ENCODE measurements at places on chromosomes 12 and 14.
A peak's percentile ranks its signal among the peaks of the same experiment; 100 is the strongest.

- no peak for DNase-seq
These were observed 15.6 kb downstream of the CNOT2 start for GRCh38 chr12:70258605-70259403.

- DNase-seq = peak; percentile 23
These were observed 1.3 kb downstream of the SBNO1 start for GRCh38 chr12:123363390-123363739.

- no peak for DNase-seq
These were observed 157.9 kb downstream of the PELI2 start for GRCh38 chr14:56276108-56276507.

DNA sequence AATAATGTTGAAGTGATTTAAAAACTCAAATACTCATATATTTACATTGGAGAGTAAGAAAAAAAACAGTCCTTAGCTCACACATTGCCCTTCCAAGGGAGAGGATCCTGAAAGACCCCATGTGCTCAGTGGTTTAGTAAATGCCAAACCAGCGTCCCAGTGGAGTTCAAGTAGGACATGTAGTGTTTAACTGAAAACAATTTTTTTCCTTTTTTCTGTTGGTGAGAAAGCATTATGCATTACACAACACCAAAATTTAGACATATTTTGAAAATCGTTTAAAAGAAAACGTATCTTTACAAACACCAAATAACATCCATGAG, 33.6 kb downstream of the UBR7 start:
- DNase-seq = no peak

GRCh38 chr12:25719505-25719904, 166.4 kb upstream of the LMNTD1 start:
- no peak for DNase-seq

DNA sequence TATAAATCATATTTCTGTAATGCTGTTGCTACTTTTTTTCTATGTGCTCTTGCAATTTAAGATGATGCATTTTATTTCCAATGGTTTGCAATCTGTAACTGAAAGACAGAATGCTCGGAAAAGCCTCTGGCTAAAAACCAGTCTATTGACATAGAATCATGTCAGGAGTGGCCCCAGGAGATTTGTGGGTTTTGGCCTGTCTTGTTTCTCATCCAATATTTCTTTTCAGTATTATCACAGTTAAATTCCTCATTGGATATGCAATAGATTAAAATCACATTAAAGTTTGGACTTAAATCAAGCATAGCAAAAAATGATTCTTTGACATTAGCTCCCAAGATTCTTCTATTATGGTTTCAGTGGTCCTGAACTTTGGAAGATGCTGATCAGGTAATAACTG, 19.1 kb upstream of the SLC38A2 start:
- no peak for DNase-seq

DNA sequence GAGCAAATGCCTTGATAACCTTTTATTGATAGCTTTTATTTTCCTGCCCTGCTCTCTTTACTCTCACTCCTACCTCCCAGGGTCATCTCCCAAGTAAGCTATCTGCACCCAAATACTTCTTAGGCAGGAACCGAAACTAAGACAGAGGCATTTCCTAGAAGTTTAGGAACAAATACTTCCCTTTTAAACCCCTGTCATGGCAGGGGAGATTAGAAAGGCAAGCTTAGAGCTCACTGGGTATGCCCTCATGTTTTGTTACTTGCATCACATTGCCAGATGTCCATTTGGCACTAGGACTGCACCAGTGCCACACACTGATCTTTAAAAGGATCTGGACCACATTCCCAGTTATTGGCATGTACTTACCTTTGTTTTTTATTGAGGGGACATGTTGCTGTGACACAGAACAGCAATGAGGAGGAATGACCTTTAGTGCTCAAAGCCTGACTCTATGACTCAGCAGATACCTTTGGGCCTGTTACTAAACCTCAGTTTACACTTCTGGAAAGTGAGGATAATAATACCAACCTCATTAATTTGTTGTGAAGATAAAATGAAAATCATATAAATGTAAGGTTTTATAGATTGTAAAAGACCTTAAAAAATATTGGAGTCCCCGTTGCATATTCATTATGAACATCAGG, 40.9 kb upstream of the MBIP start:
- no peak for DNase-seq

- no peak for DNase-seq
These were observed 2.2 kb downstream of the CDK2AP1 start for GRCh38 chr12:123269395-123269892.

DNA sequence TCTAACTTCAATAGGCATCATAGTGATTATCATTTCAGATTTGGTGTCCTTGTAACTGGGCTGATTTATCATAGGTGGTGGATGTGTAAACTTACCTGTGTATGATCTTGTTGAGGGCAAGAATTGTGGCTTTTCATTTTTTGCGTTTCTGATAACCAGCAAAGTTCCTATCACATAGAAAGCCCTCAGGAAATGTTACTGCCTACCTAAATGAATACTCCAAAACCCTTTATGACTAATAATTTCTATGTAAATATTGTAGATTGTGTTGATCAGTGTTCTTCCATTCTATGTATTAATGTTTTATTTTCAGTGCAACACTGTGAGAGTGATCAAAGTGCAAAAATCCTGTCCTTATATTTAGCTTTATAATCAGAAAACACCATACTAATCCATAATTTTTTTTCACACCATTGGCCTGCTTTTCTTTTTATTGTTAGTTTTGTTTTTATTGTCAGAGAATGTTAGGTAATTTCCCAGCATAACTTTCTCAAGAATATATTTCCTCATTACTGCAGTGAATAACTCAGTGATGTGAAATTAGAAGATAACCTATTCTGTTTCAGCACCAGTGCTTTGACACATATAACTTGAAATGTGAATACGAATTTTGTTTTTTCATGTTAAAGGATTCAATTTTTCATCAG, 94.1 kb downstream of the GPHN start:
- DNase-seq = no peak

- no peak for DNase-seq
These were observed 15.6 kb downstream of the SPRING1 start for GRCh38 chr12:116722245-116722644.

GRCh38 chr12:94592080-94592479, 58.3 kb downstream of the TMCC3 start:
- DNase-seq = no peak

DNA sequence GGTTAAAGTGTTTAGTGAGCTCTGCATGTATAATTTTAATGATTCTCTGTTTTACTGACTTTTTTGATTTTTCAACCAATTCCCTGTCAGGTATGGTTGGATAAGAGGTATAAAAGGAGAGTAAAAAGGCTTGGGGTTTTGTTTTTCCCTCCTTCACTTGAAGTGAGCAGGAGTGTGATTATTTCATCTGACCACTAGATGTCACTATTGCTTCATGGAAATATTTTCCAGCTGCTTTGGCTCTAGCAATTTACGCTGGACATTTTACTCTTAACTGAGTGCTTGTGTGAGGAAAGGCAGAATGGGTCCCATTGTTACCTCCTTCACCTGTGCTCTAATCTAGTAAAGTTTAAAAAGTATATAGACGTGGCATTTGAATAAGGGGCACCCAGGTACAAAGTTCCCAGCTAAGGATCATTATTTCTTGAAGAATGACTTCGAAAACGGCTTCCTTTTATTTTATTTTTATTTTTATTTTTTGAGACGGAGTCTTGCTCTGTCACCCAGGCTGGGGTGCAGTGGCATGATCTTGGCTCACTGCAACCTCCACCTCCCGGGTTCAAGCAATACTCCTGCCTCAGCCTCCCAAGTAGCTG, 66.5 kb downstream of the TBC1D30 start:
- DNase-seq = peak; percentile 59

GRCh38 chr12:53252349-53252916, 15.7 kb upstream of the ESPL1 start:
- no peak for DNase-seq

- no peak for DNase-seq
These were observed 137.4 kb downstream of the CALM1 start for GRCh38 chr14:90534091-90534837.

- no peak for DNase-seq
These were observed 102.1 kb upstream of the PMCH start for GRCh38 chr12:102299731-102300130.

DNA sequence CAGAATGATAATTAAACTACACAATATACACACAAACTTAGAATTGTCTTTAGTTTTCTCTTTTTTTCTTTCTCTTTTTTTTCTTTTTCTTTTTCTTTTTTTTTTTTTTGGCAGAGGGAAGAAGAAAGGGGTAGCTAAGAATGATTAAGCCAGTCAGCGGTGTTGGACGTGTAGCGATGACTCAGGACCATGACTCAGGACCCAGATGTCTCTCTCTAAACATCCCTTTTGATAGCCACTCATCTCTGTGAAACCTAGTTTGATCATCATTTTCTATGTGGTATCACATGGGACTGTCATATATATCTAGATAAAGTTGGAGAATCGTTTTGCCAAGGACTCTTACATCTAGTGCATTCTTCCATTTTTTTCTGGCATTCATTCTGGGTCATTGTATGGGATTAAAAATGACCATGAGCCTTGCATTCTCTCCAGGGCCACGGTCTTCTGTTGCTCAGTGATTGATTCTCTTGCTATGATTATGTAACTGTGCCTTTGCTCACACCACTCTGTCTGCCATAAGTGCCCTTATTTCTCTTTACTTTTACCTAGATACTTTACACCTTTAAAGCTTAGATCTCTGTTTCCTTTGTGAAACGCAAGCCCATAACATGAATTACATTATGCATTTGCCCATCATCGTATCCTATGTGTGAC, 26.6 kb upstream of the NRXN3 start:
- no peak for DNase-seq

DNA sequence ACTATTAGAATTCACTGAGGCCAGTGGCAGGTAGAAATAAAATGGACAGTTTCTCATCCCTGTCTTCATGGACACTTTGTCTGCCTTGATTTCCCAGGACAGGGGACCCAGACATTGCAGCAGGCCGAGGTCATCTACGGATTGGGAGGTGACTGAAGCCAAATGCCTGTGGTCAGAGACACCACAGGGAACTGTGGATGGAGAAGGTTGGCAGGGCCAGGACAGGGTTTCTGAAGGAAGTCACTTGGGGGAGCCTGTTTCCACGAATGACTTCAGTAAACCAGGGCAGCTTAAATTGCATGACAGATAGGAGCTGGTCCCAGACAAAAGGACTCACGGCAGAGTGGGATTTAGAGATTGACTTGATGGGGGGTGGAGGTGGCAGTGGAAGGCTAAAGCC, 224.9 kb downstream of the NTF3 start:
- DNase-seq = no peak

DNA sequence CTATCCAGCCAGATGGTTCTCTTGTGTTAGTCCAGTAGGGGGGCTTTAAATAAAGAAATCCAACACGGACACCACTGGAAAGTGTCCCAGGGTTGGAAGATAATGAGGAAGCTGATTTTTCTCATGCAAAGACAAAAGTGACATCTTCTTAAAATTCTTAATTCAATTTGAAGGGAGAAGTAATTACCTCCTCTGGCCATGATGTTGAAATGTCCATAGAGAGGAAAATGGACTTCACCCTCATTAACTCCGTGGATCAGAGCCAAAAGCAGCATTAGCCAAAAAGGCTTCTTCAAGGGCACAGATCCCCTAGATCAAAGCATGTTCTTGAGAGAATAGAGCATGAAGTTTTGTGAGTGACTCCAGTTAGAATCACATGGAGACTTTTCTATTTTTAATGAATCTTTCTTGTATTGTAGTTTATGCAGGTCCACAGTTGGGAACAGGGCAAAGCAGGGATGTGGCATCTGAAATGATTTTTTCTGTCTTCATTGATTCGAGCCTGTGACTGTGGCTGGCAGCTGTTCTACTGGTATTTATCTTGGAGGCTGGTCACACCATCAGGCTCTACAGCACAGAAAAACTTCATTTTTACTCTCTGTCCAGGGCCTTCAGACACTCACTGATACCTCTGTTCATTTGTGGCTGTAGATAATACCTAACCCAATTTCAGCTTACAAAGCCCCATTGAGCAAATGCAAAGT, 1002.5 kb downstream of the AACS start:
- no peak for DNase-seq

- DNase-seq = no peak
These were observed 1.7 kb upstream of the PUS1 start for GRCh38 chr12:131927110-131928079.

DNA sequence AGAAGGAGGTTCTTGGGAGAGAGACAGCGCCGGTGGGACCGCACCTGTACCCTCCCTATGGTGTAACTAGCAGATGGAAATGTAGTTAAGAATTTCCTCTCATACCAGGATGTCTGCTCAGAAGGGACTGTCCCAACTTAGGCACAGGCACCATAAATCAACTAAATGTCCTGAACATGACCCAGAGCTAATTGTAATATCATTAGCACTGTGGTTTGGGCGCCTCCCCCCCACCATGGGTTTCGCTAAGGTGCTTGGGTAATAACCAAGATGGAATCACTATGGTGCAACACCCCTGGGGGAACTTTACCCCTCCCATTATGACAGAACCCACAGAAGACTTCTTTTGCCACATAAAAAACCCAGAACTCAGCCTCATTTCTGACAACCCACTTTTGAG, 15.9 kb downstream of the ZNF641 start:
- DNase-seq = no peak

GRCh38 chr14:103803661-103804060, 43.7 kb downstream of the PPP1R13B start:
- no peak for DNase-seq

GRCh38 chr12:119180380-119181040, 1.8 kb downstream of the HSPB8 start:
- DNase-seq = no peak

DNA sequence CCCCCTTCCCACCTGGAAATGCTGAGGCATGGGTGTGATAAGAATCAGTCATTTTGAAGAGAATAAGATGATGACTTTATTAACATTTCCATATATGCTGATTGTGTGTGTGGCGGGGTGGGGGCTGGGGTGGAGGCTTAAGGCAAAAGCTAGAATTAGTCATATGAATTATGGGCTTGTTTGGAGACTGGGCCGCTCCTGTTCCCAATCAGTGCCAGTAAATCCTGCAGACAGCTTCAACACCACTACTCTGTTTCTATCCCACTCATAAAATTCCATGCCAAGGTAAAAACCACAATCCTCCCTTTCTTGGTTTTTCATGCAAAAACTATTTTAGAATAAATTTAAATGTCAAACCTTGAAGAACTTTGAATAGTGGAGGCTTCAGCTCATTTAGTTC, 29.9 kb upstream of the SLC38A2 start:
- DNase-seq = no peak

DNA sequence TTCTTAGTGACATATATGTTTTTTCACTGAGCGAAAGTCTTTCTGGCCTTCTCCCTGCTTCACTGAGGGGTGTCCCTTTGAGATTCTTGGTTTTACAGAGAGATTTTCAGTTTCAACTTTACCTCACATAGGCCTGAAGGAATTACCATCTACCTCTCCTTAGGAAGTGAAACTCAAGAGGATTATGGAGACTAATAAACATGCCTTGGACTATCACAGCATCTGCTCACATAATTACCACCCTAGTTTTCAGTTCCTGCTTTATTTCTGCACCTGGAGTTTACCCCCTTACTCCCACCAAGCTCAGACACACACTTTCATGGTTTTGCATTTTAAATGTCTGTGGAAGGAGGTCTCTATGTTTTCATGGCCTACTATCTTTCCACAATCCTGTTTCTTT, 118.3 kb upstream of the SCAF11 start:
- no peak for DNase-seq

- no peak for DNase-seq
These were observed 95.4 kb upstream of the CDKN3 start for GRCh38 chr14:54301359-54301758.
